Fibroblast of villous mesenchyme (primary cell): ENCODE measurements at places on chromosomes 16 and 17.
A peak's percentile ranks its signal among the peaks of the same experiment; 100 is the strongest.

- peak; percentile 99 for DNase-seq
Observed at GRCh38 chr17:46264456-46265198, 30.3 kb upstream of the LRRC37A start.

- no peak for DNase-seq
Observed at GRCh38 chr17:55159251-55159650, 105.5 kb upstream of the HLF start.

DNA sequence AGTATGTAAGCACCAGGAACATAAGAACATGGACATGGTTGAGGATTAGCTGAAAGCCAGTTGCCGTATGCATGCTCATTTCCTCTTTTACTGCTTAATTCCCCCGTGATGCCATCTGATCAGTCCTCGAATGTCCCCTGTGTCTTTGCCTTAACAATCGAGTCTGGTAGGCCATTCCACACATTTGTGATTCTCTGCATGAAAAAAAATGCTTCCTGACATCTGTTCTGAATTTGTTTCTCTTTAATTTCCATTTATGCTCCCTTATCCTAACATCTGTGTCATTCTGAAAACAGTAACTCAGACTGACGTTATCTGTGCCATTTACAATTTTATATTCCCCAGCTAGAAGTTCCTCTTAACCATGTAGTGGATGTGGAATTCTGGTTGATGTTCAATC is 158.2 kb upstream of the TOX3 start:
- no peak for DNase-seq

GRCh38 chr16:25996052-25996451 is 304.3 kb downstream of the HS3ST4 start:
- DNase-seq: no peak

DNA sequence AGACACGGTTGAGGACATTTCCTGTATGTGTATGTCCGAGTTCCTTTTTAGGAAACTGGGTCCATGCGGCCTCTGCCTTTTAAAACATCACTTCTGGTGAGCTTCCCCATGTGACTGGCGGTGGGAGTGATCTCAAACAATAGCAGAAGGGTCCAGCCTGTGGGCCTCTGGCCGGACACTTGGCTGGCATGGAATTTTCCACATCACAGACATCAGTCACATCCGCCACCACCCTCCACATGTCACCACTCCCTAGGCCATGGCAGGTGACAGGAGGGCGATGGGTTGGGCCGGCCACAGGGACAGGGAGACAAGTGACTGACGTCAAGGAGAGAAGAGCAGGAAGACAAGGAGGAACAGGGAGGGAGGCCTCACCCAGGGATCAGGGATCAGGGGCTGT is 83.7 kb downstream of the DNAH17 start:
- DNase-seq: no peak

- no peak for DNase-seq
Observed at GRCh38 chr16:12417815-12418211, 385.9 kb downstream of the CPPED1 start.

DNA sequence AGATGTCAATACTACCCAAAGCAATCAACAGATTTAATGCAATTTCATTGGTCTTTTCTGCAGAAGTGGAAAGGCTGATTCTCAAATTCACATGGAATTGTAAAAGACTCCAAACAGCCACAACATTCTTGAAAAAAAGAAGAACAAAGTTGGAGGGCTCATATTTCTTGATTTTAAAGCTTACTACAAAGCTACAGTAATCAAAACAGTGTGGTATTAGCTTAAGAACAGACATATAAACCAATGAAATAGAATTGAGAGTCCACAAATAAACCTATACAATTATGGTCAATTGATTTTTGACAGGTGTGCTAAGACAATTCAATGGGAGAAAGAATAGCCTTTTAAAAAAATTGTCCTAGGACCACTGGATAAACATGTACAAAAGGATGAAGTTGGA is 14.4 kb upstream of the ABCC1 start:
- no peak for DNase-seq

DNA sequence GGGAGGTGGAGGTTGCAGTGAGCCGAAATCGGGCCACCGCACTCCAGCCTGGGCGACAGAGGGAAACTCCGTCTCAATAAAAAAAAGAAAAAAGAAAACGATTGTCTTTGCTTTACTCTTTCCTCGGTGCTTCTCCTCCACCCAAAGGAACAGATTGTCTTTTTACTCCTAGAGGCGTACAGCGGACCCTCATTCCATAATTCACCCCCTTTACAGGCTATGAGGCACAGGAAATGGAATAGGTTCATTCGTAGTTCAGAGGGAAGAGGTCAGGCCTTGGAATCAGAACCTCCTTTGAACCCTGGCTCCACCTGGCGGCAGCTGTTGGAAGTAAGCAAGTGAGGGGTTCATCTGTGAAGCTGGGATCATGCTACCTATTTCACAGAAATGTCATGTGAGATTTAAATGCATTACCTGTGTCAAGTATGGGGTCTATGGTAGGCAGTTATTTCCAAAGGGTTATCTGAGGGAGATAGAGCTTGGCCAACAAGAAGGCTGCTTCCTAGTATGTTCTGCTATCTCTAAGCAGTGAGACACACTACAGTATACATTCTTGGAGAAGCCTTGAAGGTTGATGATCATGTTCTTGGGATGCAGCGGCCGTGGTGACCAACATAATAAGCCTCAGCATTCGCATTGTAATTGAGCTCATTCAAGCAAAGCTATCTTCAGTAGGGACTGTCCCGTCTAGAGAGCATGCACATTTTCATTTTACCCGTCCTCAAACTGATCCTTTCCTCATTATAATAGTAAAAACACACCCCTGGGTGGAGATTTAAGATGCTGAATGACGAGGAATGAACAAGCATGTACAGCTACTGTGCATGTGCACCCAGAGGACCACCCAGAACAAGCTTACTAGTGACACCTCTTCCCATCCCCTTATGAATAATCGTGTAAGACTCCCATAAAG is 18.7 kb upstream of the ZNF689 start:
- peak; percentile 77 for DNase-seq

DNA sequence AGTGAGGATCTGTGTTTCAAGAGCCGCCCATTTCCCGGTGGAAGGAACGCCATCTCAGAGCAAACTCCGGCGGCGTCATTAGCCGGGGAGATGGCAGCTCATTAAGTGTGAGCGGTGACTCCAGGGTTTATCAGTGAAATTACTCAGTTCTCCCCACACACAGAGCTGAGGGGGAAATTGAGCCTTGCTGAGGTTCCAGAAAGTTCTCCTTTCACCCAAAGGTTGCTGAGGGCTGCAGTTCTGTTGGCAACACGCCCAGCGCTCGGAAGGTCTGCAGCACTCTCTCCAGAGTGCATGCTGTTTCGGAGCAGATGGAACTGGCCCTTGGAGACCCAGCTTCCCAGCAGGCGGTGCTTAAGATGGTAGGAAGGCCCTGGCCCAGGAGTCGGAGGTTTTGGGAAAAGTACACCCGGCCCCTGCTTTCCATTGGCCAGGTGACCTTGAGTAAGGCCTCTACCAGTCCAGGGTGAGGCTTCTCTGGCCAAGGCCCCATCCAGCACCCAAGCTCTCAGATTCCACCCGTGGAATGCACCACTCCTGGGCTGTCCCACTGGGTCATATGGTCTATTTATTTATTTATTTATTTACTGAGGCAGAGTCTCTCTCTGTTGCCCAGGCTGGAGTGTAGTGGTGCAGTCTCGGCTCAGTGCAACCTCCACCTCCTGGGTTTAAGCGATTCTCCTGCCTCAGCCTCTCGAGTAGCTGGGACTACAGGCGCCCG is 167.7 kb upstream of the CIBAR2 start:
- DNase-seq: peak; percentile 27

DNA sequence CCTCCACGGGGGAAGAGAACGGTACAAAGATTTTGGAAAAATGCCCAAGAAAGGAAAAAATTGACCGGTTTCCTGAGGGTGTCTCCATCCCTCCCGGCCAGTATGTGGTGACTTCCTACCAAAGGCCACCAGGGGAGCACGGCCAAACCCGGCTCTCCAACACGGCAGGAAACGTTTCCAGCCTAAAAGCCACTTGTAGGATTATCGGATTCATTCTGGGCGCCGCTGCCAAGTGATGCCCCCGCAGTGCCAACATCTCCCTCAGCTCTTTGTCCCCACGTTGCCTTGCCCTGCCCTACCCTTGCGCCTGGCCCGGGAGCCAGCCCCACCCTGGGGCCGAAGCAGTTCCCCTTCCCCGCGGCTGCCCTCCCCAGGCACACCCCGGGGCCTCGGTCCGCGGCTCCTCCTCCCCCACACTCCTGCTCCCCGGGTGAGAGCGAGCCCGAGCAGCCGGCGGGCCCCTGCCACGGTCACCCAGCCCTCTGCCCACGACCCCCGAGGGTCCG is 688 bp downstream of the CRK start:
- DNase-seq: peak; percentile 75

DNA sequence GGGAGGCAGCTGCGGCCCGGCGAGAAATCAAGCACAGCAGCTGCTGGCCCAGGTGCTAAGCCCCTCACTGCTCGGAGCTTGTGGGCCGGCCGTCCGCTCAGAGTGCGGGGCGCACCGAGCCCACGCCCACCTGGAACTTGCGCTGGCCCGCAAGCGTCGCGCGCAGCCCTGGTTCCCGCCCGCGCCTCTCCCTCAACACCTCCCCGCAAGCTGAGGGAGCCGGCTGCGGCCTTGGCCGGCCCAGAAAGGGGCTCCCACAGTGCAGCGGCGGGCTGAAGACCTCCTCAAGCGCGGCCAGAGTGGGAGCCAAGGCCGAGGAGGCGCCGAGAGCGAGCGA is 92.9 kb downstream of the HAPSTR1 start:
- no peak for DNase-seq

DNA sequence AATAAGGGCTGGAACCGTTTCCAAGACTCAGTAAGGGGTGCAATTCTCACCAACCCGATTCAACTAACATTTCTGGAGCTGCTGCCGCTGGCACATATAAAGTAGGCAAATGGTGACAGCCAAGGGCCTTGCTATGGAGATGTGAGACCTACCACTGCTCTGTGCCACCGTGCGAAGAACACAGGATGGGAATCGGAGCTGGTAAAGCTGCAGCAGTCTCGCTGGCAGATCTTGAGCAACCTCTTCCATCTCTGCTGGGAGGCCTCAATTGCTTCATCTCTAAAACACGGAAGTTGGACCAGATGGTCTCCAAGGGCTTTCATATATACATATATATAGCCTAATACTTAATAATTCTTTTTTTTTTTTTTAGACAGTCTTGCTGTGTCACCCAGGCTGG is 128.9 kb upstream of the RCVRN start:
- peak; percentile 48 for DNase-seq

DNA sequence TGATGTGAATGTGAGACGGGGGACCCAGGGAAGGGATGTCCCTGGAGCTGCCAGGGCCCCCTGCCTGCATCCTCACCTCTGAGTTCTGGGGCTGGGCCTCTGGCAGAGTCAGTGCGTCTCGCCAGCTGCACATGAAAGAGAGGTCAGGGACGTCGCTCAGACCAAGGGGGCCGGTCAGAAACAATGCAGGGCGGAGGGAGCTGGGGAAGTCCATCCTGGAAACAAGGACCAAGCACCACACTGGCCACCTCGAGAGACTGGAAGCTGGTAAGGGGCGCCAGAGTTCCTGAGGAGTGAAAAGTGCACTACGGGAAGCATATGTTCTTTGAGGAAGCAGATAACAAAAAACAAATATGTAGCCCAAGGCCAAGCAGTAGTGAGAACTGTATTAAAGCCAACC is 2.1 kb downstream of the TAF1C start:
- no peak for DNase-seq

DNA sequence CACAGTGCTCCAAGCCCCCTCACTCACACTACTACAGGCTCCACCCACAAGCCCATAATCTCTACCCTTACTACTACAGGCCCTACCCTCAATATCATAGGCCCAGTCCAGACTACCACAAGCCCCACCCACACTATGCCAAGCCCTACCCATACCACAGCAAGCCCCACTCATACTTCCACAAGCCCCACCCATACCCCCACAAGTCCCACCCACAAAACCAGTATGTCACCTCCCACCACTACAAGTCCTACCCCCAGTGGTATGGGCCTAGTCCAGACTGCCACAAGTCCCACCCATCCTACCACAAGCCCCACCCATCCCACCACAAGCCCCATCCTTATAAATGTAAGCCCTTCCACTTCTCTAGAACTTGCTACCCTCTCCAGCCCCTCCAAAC is 13.8 kb downstream of the RIPOR1 start:
- peak; percentile 74 for DNase-seq

DNA sequence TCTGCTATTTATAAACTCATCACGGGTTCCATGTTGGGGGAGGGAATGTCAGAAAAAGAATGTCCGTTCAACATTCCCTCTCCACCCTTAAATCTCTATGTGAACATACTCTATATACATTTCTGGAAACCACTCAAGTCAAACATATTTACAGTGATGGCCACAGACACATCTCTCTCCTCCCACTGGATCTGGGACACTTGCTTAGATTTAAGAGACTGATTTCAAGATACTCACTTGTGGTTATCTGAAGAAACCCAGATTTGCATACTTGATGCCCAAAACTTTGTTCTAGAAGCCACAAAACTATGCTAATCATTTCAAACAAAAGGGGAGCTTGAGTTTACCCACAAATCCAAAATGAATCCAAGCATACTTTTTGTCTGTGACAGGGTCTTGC is 182.9 kb upstream of the SOX9 start:
- DNase-seq: peak; percentile 8

DNA sequence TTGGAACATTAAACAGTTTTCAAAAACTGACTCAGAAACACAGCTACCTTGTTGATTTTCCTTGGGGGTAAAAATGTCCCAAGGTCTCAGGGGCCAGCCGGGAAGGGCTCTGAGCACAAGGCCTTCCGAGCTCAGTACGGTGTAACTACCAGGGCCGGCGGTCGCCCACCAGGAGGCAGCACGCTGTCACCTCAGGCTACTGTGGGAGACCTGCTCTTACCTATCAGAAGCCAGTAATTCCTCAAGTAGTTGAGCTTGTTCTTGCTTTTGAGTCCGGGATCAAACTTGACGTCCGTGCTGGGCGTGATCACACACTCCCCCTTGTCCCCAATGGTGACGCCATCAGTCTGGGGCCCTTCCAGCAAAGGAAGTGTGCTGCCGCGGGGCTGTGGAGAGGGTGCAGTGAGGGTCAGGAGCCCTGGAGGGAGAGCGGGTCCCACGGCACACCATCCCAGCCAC is 43.4 kb upstream of the ICAM2 start:
- DNase-seq: peak; percentile 46
